ENCODE measurements at places on chromosomes 7 and 10.

GRCh38 chr10:36475746-36476145 lies 649.7 kb upstream of the ANKRD30A start:
- no peak for DNase-seq

- DNase-seq, result no peak
Observed at GRCh38 chr10:70162892-70163201, 7.5 kb downstream of the SAR1A start.

DNA sequence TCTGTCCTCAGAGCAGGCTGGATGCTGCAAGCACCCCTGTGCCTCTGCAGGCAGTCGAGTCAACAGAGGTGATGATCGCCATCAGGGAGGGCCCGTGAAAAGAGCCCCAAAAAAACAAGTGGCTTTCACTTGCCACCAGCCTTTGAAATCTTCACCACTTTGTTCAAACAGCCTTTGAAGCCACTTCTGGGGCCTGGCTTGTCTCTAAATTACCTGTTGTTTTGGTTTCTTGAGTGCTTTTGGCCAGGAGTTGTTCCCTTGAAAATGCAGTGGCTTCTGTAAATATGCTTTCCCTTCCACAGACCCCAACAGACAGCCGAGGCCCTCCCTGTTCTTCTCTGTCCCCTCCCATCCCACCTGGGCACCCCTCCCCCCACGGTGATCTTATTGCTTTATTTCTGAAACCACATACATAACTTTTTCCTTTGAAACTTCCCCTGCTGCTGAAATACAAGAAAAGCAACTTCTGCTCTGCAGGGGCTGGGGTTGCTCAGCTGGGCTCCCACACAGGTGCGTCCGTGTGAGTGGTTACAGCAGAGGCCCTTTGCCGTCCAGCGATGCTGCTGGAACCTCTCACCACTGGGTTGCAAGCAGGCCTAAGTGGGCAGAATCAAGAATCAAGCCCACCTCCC lies 283.8 kb upstream of the SHH start:
- DNase-seq, result no peak

GRCh38 chr10:71436268-71437125 lies 39.8 kb downstream of the CDH23 start:
- DNase-seq, result no peak

DNA sequence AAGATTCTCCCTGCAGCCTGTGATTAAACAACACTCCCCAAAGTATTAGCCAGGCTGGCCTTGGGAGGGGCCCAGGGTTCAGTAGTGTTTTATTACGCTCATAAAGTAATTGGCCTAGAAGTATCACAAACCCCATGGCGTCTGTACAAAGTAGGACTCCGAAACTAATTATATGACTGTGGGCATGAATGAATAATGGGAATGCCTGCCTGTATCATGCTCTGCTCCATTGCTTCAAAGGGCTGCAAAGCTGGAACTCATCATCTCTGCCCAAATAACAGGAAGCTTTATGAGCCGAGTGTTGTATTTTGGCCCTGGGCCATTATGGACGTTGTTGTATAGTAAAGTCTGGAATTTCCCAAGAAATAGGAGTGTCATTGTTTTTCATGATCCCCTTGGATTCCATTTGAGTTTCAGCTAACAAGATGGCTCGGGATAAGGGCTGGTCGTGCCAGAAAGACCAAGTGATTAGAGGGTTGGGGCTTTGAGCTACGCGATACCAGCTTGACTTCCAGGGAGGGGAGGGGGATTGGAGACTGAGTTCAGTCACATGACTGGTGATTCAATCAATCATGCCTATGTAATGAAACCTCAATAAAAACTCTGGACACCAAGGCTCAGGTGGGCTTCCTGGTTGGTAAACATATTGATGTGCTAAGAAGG lies 65.3 kb upstream of the NPTX2 start:
- no peak for DNase-seq

GRCh38 chr7:67794544-67794943 lies 797.9 kb downstream of the TYW1 start:
- DNase-seq, result no peak

GRCh38 chr7:19958309-19958896 lies 185.0 kb upstream of the TMEM196 start:
- no peak for DNase-seq

GRCh38 chr10:6047847-6048246 lies 14.3 kb downstream of the IL2RA start:
- DNase-seq, result no peak

DNA sequence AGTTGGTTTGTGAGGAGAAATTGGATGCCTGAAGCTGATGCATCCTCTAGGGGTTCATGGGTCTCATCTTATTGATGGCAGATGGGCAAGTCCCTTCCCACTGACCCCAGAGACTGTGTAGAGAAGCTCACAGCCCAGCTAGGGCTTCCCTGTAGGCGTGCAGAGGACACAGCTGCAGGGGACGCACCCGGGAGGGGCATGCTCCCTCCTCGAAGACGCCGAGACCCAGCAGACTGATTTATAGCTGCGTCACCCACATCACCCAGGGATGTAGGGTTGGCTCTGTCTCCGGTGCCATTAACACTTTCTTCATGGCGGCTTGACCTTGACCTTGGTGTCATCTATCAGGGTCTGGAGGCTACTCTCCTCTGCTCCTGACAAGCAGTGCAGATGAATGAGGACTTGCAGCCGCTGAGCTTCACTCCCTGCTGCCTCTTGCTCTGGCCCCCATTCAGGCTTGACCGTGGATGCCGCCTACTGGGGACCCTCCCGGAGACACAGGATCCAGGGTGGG lies 549.7 kb downstream of the TCERG1L start:
- no peak for DNase-seq

GRCh38 chr7:80643336-80643915 lies 5.0 kb downstream of the CD36 start:
- no peak for DNase-seq

DNA sequence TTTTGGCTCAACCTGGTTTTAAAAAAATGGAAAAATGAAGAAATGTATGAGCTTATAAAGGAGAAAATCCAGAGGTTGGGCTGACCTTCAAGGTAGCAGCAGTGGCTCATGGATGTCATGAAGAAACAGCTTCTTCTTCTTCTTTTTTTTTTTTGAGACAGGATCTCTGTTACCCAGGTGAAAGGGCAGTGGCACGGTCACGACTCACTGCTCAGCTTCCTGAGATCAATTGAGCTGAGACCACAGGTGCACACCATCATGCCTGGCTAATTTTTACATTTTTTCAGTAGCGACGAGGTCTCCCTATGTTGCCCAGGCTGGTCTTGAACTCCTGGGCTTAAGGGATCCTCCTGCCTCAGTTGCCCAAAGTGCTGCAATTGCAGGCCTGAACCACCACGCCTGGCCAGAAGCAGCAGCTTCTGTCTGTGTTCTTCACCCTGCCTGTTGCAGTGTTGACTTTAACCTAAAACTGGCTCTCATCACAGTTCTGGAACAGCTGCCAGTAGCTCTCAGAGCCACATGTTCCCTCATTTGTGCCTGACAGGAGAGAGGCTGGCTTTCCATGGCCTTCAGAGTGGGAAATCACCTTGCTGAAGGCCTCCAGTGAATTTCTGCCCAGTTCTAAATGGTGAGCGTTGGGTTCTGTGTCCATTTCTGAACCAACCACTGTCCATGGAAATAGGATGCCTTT lies 117.7 kb downstream of the PFKFB3 start:
- DNase-seq, result no peak

GRCh38 chr7:119703895-119704294 lies 569.1 kb upstream of the KCND2 start:
- DNase-seq, result no peak

- DNase-seq, result no peak
Observed at GRCh38 chr10:6843481-6843881, 263.4 kb upstream of the PRKCQ start.

- DNase-seq, result no peak
Observed at GRCh38 chr7:114649689-114650088, 235.1 kb downstream of the FOXP2 start.

GRCh38 chr7:105298439-105298894 lies 90.3 kb downstream of the SRPK2 start:
- no peak for DNase-seq

- peak; percentile 10 for DNase-seq
Observed at GRCh38 chr10:46534828-46535524, 21.5 kb downstream of the GPRIN2 start.

GRCh38 chr10:96683065-96683464 lies 37.2 kb downstream of the PIK3AP1 start:
- DNase-seq, result no peak

DNA sequence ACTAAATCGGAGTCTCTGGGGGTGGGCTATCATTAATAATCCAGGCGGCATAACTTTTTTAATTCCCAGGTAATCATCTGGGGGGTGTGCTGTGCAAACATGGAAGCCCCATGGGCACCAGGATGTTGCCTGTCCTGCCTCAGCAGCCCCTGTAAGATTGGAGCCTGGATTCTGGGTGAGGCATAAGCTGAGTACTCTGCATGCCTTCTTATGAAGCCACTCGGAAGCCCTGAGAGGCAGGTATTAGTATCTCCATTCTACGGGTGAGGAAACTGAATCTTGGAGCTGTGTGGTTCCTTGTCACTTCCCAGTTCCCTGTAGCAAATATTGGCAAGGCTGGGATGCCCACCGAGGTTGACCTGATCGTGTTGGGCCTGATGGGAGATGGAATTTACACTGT lies 7.4 kb upstream of the OPN4 start:
- no peak for DNase-seq

GRCh38 chr7:141549582-141549981 lies 1.6 kb upstream of the AGK start:
- no peak for DNase-seq

GRCh38 chr10:92800134-92800733 lies 48.1 kb upstream of the EXOC6 start:
- DNase-seq, result no peak

DNA sequence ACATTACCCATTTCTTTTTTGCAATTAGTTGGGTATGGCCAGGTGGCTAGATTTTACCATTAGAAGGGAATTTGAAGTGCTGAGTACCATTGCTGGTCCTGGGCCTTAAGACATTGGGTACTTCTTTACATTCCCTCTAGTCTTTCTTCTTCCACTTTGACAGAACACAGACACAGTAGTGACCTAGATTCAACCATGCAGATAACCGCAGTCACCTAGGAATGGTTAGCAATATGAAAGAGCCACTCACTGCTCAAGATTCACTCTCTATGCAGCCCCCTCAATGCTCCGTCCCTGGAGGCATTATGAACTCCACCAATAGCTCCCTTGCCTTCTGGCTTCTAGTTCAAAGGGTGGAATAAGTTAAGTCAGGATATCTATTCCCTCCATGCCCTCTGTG lies 16.2 kb upstream of the PON1 start:
- no peak for DNase-seq

GRCh38 chr7:69963393-69963792 lies 365.1 kb downstream of the AUTS2 start:
- no peak for DNase-seq

- no peak for DNase-seq
Observed at GRCh38 chr10:123492016-123492415, 174.1 kb upstream of the GPR26 start.

DNA sequence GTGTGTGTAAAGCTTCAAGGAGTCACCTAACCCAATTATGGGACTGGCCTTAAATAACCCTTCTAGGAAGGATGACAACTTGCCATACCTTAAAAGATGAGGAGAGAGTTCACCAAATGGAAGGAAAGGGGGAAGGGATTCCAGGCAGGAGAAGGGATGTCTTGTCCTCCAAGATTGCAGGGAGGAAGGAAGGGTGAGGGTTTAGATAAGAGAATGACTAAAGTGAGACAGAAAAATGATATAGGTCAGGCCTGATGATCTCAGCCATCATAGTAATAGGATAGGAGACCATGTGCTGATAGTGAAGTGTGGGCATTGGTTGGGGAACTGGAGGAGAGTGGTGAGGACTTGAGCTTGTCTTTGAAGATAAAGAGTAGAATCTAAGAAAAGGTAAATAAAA lies 7.7 kb upstream of the TMEM26 start:
- DNase-seq, result no peak

DNA sequence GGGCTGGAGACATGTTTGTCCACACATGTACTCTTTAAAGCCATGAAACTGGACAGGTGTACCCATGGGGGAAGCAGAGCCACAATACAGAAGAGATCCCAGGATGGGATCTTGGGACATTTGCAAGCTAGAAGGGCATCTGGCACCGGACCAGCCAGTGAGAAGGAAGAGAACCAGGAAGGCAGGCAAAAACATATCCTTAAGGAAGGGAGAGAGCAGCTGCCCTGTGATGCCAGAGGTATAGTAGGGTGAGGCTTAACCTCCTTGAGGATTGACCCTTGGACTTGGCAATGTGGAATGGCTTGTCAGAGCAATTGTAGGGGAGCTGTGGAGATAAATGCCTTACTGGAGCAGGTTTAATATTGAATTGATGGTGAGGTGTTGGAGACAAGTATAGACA lies 17.9 kb upstream of the SUV39H2 start:
- DNase-seq, result no peak

GRCh38 chr7:98238076-98238475 lies 14.0 kb downstream of the TECPR1 start:
- DNase-seq, result no peak

DNA sequence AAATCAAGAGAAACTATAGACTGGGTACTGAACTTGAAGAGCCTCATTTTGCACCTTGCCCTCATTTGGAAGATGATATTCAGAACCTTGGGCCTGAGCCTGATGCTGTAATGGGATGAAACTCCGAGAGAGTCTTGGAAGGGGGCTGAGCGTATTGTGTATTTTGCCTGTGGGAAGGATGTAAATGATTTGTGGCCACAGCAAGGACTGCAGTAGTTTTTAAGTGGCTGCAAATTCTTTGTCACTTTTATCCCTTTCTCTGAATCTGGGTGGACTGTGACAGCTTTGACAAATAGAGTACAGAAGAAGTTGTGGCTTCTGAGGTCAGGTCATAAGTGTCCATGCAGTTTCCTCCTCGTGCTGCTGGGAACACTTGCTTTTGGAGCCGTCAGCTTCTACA lies 221.2 kb downstream of the ADRA2A start:
- DNase-seq, result no peak

DNA sequence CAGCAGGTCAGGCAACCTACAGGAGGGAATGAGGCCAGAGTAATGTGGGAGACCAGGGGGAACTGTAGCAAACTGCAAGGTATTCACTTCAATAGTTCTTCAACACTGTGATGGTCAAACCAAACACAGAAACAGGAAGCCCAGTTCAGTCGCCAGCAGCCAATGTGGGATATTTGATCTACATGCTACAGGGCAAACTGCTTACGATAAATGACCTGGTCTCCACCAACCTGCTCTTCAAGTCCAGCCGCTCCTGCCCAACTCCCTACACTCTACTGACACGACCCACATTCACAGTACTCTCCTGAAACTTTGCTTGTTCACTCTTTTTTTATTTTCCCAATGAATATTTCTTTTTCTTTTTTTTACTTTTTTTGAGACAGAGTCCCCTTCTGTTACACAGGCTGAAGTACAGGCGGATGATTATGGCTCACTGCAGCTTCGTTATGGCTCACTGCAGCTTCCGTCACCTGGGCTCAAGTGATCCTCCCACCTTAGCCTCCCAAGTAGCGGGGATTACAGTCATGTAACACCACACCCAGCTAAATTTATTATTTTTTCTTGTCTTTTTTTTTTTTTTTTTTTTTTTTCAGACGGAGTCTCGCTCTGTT lies 42.1 kb downstream of the MDH2 start:
- DNase-seq, result no peak
